T-helper 17 cell (primary cell): ENCODE measurements at places on chromosomes 6 and 20. TPM values are rescaled to one million over a fixed set of nuclear protein-coding genes. Genes with fewer than 3 reads are reported as not detected.

Gene ADGRB3
- not detected for total RNA-seq

Gene MLN
- total RNA-seq = not detected

Gene PI3
- not detected for total RNA-seq

GRCh38 chr6:44386929-44387345, 569 bp upstream of the CDC5L start:
- H3K27ac ChIP-seq = peak overlapping the region; percentile 98
- H3K4me1 ChIP-seq = peaks cover 42% of the 10 kb centered on the region
- H3K27me3 ChIP-seq = peaks cover 7% of the 10 kb centered on the region

- H3K36me3 ChIP-seq = peaks cover 4% of the 10 kb centered on the region
- no peak within 1 kb of the TSS for H3K27ac ChIP-seq
These were observed at the start of gene LIN28B for GRCh38 chr6:104956731-104957294. TSS of gene LIN28B (plus strand) at chr6:104957107. CDS start at chr6:104957251, 144 bp downstream.

Gene BAG2
- 2.7 TPM for total RNA-seq

DNA sequence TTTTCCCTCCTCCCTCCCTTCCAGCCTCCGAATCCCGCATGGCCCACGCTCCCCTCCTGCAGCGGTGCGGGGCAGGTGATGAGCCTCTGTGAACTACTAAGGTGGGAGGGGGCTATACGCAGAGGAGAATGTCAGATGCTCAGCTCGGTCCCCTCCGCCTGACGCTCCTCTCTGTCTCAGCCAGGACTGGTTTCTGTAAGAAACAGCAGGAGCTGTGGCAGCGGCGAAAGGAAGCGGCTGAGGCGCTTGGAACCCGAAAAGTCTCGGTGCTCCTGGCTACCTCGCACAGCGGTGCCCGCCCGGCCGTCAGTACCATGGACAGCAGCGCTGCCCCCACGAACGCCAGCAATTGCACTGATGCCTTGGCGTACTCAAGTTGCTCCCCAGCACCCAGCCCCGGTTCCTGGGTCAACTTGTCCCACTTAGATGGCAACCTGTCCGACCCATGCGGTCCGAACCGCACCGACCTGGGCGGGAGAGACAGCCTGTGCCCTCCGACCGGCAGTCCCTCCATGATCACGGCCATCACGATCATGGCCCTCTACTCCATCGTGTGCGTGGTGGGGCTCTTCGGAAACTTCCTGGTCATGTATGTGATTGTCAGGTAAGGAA, at the start of gene OPRM1:
Gene OPRM1 (plus strand): TSS at position 10 of the 612 bp plus-strand sequence. CDS start 305 bp downstream, at position 315.
- H3K27ac ChIP-seq = no peak within 1 kb of the TSS
- H3K36me3 ChIP-seq = no peaks in the 10 kb centered on the region
- DNase-seq = no peak
- peaks cover 17% of the 10 kb centered on the region for H3K27me3 ChIP-seq

DNA sequence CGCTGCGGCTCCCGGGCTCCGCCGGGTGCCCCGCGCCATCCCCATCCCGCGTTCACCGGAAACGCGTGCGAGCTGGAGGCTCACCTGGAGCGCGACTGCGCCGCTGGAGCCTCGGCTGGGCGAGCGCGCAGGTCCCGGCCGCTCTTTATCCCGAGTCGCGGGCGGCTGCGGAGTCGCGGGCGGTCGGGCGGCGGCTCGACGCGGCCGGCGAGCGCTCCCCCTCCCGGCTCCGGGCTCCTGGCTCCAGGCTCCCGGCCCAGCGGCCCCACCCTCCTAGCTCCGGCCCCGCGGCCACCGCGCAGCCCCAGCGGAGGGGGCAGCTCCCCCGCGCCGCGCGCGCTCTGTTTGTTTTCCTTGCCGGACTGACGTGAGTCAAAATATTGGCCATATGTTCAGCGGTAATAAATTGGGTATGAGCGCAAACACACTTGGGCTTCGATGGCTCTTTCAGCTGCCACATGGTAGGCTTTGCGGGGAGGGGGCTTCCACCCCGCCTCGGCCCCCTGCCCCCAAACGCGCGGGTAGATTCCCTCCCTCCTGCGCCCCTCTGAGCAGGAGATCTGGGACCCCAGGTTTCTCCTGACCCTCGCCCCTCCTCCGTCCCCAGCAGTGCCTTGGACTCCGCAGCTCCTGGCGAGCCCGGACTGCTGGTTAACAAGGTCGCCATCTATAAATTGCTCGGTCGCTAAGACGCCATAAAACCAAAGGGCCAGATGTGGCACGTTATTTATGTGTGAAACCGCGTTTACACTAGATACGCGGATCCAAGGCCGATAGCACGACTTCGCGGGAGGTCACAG, 8.8 kb upstream of the NKX2-2 start:
- H3K36me3 ChIP-seq = peaks cover 12% of the 10 kb centered on the region
- DNase-seq = no peak
- peaks cover 87% of the 10 kb centered on the region for H3K27me3 ChIP-seq
- peak overlapping the region; percentile 79 for H3K4me3 ChIP-seq
- peaks cover 20% of the 10 kb centered on the region for H3K4me1 ChIP-seq

Gene CDSN
- not detected for total RNA-seq

GRCh38 chr20:43726811-43727338, at the start of gene GTSF1L:
TSS of gene GTSF1L (minus strand) at chr20:43727002. CDS start at chr20:43726694, 308 bp downstream.
- no peaks in the 10 kb centered on the region for H3K36me3 ChIP-seq
- no peak for DNase-seq
- no peaks in the 10 kb centered on the region for H3K27me3 ChIP-seq
- H3K27ac ChIP-seq = no peak within 1 kb of the TSS

Gene SRSF12
- total RNA-seq = not detected

DNA sequence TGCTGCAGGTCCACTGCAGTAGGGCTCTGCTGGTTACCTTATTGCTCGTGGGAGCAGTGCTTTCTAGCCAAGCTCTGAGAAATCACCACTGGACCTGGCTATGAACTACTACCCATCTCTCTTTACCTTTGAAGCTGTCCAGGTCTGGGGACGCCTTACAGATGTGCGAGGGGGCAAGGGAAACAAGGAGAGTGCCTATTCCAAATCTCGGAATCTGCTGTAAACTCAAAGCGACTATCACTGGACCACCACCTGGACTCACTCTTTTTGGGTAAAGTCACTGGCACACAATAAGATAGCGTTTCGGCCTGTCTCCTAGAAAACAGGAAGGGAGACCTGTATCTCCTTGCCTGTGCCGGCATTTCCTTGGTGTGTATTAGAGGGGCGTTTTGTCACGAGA, 5.3 kb downstream of the NRN1 start:
- no peak for DNase-seq
- peak overlapping the region; percentile 67 for H3K4me3 ChIP-seq

Gene KCNG1
- total RNA-seq = 0.90 TPM

GRCh38 chr20:62308102-62308822, 5.5 kb downstream of the ADRM1 start:
- H3K27me3 ChIP-seq = no peaks in the 10 kb centered on the region
- H3K4me1 ChIP-seq = peaks cover 10% of the 10 kb centered on the region
- no peak for DNase-seq
- H3K36me3 ChIP-seq = no peaks in the 10 kb centered on the region
- no peak overlapping the region for H3K27ac ChIP-seq
- H3K4me3 ChIP-seq = no peak overlapping the region

Gene ZNF391
- 2.5 TPM for total RNA-seq

Gene ZNF165
- total RNA-seq = 4.7 TPM

Gene INSM1
- not detected for total RNA-seq

Gene FRK
- 0.02 TPM for total RNA-seq

Gene PLCB1
- 19.1 TPM for total RNA-seq

DNA sequence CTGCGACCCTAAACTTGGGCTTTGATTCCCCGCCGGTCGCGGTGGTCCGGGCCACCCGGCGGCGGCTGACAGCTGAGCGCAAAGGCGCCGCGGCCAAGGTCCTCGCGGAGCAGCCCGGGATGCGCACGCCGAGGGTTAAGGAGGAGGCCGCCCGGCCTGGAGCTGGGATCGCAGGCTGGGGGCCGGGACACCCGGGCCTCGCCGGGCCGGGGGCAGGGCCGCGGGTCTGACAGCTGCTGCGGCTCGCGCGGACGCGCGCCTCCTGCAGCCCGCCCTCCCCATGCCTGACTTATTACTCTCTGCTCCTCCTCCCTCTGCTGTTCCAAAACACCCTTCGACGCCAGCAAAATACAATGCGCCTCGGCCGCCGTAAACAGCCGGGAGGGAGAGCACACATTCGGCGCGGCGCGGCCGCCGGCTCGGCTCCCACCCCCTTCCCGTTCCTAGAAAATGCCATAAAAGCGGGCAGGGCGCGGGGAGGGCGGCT, 746 bp downstream of the BACH2 start:
- peaks cover 23% of the 10 kb centered on the region for H3K4me1 ChIP-seq
- peaks cover 2% of the 10 kb centered on the region for H3K36me3 ChIP-seq
- peaks cover 11% of the 10 kb centered on the region for H3K27me3 ChIP-seq
- peak overlapping the region; percentile 93 for H3K4me3 ChIP-seq
- H3K27ac ChIP-seq = peak overlapping the region; percentile 89
- DNase-seq = peak; percentile 46

GRCh38 chr6:10180138-10181074, 234.5 kb downstream of the TFAP2A start:
- no peak overlapping the region for H3K27ac ChIP-seq
- H3K36me3 ChIP-seq = no peaks in the 10 kb centered on the region
- H3K27me3 ChIP-seq = no peaks in the 10 kb centered on the region

- H3K27ac ChIP-seq = no peak overlapping the region
- no peaks in the 10 kb centered on the region for H3K36me3 ChIP-seq
- DNase-seq = no peak
- H3K27me3 ChIP-seq = peaks cover 23% of the 10 kb centered on the region
- no peaks in the 10 kb centered on the region for H3K4me1 ChIP-seq
These were observed 7.3 kb downstream of the RAB32 start for GRCh38 chr6:146550911-146551310.

DNA sequence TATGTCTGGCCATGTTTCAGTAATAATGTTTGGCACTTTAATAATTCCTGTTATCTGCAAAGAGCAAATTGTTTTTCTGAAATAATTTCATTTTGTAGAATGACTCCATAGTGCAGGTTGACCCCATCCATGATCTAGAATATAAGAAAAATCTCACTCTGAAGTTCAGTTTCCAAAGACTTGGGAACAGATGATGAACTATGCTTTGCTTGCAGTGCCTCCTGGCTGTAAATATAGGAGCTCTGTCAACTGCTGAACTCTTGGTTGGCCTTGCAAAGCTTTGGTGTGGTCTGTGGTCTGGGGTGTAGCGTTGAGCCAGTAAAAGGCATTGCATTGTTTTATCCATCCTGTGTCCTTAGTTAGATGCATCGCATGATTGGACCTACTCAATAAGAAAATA, 104.0 kb downstream of the PLCB4 start:
- no peak overlapping the region for H3K27ac ChIP-seq
- no peak for DNase-seq
- H3K27me3 ChIP-seq = no peaks in the 10 kb centered on the region
- no peaks in the 10 kb centered on the region for H3K4me1 ChIP-seq
- no peak overlapping the region for H3K4me3 ChIP-seq

DNA sequence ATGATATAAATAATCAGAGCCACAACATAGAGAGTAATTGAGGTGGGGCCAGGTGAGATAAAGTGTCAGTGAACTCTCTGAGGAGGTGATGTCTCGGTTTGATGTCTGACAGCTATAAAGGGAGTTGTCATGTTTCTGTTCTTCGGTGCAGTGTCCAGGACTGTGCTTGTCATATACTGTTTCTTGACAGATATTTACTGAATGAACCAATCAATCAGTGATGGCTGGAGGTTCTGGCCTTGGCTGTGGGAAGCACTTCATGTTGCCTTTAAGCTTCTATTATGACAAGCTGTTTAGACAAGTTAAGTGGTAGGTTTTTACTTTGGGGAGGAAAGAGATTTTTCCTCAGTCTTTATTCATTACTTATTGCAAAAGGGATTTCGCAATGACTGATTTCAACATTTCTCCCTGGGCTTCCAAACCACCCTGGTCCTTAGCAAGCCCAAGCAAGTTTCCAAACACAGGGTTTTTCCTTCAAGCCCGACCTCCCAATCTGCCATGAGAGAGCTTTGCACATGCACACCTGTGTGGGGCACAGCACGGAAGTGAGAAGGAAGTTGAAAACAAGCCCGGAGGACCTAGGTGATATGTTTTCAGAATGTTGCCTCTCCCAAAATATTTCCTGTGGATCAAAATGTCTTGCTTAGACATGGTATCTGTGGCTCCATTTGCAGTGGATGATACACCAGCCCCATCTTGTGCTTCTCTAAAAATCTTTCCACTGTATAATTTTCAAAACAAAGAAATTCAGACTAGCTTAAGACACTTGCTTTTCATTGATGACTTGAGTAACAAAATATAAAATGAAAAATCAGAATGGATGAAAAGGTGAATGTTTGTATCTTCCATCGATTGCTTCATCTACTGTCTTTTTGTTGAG, 567.3 kb upstream of the BTBD3 start:
- no peaks in the 10 kb centered on the region for H3K27me3 ChIP-seq
- H3K4me3 ChIP-seq = no peak overlapping the region

- H3K36me3 ChIP-seq = no peaks in the 10 kb centered on the region
- H3K4me1 ChIP-seq = no peaks in the 10 kb centered on the region
- H3K4me3 ChIP-seq = no peak overlapping the region
- no peaks in the 10 kb centered on the region for H3K27me3 ChIP-seq
- no peak overlapping the region for H3K27ac ChIP-seq
These were observed 165.6 kb downstream of the FOXA2 start for GRCh38 chr20:22418738-22419137.

Gene SPATS1
- total RNA-seq = not detected

DNA sequence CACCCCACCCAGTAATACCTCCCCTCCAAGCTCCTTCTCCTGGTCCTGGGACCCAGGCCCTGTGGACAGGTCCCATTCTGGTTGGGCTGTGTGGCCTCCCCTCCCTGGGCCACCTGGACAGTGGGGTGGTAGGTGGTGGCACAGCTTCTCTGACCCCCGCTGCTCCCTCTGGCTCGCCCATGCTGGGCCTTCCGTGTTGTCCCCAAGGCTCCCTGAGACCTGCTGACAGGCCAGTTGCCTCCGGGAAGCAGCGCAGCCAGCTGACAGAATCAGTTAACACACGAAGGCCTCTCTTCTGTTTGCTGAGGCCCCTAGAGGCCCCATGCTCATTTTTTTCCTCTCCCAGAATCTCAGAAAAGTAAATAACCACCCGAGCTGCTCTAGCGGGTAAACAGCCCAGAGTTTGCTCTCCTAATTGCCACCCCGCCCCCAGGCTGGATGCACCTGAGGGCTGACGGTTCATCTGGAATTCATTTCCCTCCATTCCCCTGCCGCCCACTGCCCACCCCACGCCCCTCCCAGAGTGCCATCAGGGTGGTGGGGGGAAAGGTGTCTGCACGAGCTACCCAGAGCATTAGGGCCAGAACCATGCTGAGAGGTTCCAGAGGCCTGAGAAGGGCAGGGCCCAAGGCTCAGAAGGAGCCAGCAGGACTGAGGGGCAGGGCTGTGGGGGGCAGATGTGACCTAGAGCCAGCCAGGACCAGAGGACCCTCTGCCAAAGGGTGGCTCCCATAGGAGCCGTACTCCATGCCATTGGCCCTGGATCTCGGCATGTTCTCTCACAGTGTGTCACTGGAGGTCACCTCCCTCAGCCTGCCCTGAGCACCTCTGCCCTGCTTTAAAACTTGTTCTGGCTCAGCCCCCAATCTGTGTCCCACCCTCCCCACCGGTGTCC, 157.5 kb downstream of the GRM4 start:
- H3K36me3 ChIP-seq = no peaks in the 10 kb centered on the region
- H3K27me3 ChIP-seq = peaks cover 22% of the 10 kb centered on the region
- no peak for DNase-seq

GRCh38 chr6:109867009-109867969, 110.8 kb upstream of the GPR6 start:
- no peak overlapping the region for H3K4me3 ChIP-seq
- peaks cover 3% of the 10 kb centered on the region for H3K4me1 ChIP-seq
- no peak for DNase-seq
- H3K27me3 ChIP-seq = peaks cover 34% of the 10 kb centered on the region
